ENCODE measurements at places on chromosomes 1 and 21.

GRCh38 chr21:33932731-33933130, 17.1 kb upstream of the ATP5PO start:
- no peak for DNase-seq

GRCh38 chr1:43331688-43332087, 5.9 kb upstream of the MPL start:
- no peak for DNase-seq

DNA sequence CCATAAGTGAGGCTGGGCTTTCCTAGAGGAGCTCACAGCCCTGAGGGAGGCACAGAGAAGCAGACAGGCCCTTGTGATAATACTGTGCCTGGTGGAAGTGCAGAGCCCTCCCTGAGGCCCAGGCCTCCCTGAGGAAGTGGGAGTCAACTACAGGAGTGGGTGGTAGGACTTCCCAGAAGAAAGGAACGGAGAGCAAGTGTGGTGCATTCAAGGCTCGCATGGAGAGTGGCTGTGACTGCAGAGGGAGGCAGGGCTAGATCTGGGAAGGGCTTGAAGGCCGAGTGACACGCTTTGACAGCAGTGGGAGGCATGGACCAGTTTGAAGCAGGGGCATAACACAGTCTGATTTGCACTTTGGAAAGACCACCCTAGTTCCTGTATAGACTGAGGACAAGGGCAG, 37.3 kb downstream of the AZIN2 start:
- no peak for DNase-seq

DNA sequence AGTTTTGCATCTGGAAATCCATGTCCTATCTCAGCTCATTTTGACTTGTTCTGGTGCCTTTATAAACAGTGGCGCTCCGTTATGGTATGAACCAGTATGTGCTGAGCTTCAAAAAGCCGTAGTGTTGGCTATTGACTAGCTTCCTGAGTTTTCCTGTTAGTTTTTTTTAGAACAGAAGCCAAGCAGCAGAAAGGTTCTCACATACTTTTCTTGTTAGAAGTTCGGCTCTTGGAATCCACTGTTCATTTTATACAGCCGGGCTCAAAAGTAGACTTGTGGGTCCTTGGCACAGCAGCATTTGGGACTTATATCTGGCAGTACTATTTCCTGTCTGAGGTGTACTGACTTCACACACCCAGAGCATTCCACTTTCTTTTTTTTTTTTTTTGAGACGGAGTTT, 63.8 kb downstream of the TBCE start:
- DNase-seq = no peak

DNA sequence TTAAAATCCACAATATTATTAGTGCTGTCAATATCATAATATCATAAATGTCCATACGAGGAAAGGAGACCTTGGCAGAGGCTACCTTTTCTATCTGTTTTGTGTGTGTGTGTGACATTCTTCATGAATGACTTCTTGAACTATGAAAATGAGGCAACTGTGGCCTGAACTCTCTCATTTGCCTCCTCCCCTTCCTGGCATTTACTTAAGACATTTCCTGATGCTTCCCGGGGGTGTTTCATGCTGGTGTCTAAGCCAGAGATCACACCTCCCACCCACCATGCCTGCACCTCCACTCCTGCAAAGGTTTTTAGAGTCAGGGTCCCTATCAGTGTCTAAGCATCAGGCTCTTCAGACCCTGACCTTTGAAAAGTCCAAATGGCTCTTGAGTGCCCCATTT, 420.9 kb downstream of the KIF26B start:
- DNase-seq = no peak

DNA sequence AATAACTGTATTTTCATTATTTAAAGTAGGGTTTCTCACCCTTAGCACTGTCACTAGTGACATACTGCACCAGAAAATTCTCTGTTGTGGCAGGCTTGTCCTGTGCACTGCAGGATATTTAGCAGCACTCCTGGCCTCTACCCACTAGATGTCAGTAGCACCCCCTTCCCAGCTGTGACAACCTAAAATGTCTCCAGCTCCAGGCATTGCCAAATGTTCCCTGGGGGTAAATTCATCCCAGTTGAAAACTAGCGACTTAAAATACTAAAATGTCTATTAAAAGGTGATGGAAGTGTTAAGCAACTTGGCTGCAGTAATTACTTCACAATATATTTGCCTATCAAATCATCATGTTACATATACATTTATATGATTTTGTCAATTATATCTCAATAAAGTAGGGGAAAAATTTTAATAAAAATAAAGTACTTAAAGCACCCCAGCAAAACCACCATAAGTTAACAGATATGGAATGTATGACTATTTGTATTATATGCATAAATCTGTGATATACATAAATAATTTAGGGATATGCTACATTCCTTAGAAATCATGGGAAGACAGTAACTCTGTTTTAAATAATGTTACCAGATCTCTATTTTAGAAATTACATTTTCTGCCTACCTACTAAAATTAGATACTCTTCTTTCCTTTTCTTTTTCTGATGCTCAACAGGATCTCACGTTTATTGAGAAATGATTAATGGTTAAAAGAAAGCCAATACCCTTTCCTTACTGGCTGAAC, 74.6 kb downstream of the ARID4B start:
- DNase-seq = peak; percentile 30

DNA sequence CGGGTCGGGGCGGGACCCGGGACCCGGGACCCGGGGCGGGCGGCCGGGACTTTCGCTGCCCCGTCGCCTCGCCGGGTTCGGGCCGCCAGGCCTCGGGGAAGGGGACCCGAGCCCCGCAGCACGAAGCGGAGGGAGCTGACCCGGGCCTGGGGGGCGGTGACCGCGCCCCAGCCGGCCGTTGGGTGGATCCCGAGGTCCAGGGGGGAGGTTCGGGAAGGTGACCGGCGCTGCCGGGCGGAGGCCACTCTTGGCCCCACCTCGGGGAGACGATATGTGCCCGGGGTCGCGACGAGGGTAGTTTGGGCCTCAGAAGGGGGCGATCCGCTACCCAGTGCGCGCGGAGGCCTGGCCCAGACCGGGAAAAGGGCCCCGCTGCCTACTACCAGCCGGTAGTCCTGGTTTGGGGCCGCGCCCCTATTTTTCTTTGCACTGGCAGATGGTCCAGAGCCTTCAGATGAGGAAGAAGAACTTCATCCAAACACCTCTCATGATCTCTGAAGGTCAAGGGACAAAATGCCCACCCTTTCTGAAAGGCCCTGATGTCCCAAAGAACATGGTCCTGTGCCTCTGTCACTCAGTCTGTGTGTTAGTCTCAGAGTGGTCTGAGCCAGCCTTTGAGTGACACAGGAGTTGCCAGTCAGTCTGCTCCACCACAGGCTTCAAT, 766 bp downstream of the AGO4 start:
- peak; percentile 11 for DNase-seq

GRCh38 chr1:39128959-39129358, 75.5 kb upstream of the MACF1 start:
- no peak for DNase-seq

- no peak for DNase-seq
Observed at GRCh38 chr1:145892486-145893087, 6.9 kb upstream of the ANKRD35 start.

DNA sequence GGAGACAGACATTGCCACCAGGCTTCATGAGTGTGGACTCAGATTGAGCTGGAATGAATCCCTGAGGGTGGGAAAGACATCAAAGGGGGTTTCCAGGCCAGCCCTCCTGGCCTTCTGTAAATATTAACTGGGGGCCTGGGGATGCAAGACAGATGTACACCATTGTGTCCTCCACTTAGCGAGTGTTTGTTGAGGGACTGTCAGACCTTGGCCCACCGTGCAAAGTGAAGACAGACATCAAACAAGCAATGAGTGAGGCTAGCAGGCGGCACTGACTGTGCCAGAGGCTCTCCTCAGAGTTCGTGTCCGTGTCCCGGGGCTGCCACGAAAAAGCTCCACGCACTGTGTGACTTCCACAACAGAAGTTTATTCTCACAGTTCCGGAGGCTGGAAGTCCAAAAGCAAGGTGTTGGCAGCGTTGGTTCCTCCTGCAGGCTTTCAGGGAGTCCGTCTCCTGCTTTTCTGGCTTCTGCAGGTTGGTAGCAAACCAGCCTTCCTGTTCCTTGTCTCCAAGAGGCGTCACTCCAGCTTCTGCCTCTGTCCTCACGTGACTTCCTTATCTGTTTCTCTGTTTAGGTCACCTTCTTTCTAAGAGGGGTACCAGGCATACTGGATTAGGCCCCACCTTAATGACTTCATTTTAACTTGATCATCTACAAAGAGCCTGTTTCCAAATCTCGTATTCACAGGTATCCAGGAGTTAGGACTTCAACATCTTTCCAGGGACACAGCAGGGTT, 59.1 kb downstream of the DISP3 start:
- no peak for DNase-seq

DNA sequence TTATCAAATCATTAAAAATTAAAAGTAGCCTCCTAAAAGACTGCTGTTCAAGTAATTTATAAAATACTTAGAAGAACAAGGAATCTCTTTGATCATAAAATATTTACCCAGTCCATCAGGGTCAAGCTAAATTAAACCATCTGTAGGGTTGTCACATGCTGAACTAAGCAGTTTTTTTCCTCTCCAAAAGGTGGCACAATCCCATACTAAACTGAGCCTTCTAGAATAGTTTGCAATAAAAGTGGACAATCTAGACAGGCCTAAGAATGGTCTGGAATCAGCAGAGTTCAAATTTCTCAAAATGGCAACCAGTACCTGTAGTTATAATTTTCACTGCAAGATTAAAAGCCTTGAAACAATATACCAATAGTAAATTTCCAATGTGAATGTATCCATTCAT, 194.8 kb downstream of the EIF4G3 start:
- DNase-seq = no peak

GRCh38 chr1:74596717-74597116, 76.9 kb downstream of the ERICH3 start:
- no peak for DNase-seq

All from activated effector memory CD4-positive, alpha-beta T cell treated with Interleukin-2 at 50 U/mL for 16 hours (primary cell).